ENCODE measurements at places on chromosomes 6 and 20. TPM values are rescaled to one million over a fixed set of nuclear protein-coding genes. Genes with fewer than 3 reads are reported as not detected.

DNA sequence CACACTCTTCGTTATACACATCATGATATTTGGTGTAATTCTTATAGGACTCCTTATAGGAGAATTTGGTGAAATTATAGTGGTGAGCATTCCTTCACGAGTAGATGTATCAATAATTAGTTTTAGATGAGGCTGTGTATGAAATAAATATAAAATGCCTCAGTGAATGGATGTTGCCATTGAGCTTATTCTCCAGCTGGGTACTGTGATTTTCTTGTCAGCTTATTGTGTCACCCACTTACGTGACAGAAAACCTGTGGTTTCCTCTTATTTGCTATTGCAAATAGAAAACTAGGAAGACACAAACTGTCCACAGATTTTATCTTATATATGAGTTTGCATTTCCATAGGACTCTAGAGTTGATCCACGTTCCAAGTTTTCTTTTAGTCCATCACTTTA, 439.9 kb upstream of the RNF217 start:
- no peak for DNase-seq
- no peak overlapping the region for H3K27ac ChIP-seq
- no peaks in the 10 kb centered on the region for H3K36me3 ChIP-seq
- no peak overlapping the region for H3K4me3 ChIP-seq
- H3K27me3 ChIP-seq: no peaks in the 10 kb centered on the region

The CGAS gene
- total RNA-seq: 4.9 TPM

DNA sequence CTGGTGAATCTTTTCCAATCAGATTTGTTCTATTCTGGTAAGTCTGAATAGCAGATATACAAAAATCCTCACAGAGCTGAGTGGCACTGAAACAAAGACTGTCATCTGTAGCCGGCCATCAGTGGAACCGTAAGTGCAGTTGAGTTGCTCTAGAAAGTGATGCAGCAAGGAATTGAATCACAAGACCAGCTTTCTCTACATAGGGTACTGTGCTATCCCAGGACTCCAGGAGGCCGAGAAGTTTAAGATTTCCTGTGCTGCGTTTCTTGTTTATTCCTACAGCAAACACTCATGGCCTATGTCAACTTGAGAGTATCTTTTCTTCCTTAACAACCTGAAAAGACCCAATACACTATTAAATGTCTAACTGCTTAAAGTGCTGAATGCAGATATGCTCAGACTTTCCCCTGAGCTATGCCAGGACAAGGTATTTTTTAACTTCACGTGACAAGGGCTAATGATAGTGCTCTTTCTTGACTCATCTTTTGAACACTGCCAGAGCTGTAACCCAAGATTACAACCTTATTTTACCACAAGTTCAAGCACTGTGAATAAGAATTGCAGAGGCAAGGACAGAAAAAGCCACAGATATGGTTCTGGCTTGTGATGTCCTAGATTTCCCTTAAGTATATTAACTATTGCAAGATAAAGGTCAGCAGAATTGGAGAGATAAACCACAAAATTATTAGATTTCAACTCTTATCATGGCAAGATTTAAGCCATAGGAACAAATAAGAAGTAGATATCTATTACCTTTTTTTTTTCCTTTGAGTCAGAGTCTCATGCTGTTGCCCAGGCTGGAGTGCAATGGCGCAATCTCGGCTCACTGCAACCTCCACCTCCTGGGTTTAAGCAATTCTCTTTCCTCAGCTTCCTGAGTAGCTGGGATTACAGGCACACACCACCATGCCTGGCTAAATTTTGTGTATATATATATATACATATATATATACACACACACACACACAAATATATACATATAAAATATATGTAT, 71.6 kb downstream of the GJA1 start:
- no peaks in the 10 kb centered on the region for H3K36me3 ChIP-seq
- no peaks in the 10 kb centered on the region for H3K27me3 ChIP-seq
- no peak overlapping the region for H3K27ac ChIP-seq
- no peaks in the 10 kb centered on the region for H3K4me1 ChIP-seq
- no peak for DNase-seq
- H3K4me3 ChIP-seq: no peak overlapping the region

The TPBG gene
- total RNA-seq: 1.3 TPM

GRCh38 chr20:39164642-39165041, 202.5 kb downstream of the DHX35 start:
- no peaks in the 10 kb centered on the region for H3K4me1 ChIP-seq

DNA sequence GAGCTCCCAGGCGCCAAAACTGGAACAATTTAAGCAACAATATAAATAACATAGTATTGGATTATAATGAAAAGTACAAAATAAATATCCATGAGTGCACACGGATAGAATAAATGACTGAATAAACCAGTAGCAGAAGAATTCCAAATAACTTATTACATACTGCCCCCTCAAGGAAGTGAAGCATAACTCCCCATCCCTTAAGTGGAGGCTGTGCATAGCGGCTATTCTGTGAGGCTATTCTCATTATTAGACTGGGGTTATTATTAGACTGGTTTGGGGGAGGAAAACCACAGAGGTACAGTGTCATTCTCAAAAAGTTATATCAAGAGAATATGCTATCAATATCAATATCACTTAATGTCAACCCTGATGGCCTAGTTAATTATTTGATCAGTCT, 94.4 kb upstream of the SIRPA start:
- peaks cover 12% of the 10 kb centered on the region for H3K4me1 ChIP-seq
- H3K36me3 ChIP-seq: no peaks in the 10 kb centered on the region
- no peaks in the 10 kb centered on the region for H3K27me3 ChIP-seq
- DNase-seq: no peak
- no peak overlapping the region for H3K27ac ChIP-seq

DNA sequence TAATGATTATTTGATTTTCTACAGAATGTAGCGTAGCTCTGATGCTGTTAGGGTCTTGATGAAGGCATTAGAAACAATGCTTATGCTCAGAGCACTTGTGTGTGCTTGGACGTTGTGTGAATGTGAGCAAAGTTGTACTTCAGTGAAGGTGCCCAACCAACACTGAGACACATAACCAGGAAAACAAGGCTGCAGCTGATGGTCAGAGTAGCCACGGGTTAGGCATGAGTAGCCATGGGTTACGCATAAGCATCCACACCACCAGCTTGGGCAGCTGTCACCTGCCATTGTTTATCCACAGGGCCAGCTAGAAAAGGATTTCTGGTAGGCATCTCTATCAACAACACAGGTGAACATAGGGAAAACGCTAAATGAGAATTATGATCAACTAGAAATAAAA, 326.6 kb downstream of the NRN1 start:
- H3K4me3 ChIP-seq: no peak overlapping the region
- H3K27ac ChIP-seq: no peak overlapping the region
- H3K4me1 ChIP-seq: no peaks in the 10 kb centered on the region
- H3K27me3 ChIP-seq: no peaks in the 10 kb centered on the region
- no peak for DNase-seq

DNA sequence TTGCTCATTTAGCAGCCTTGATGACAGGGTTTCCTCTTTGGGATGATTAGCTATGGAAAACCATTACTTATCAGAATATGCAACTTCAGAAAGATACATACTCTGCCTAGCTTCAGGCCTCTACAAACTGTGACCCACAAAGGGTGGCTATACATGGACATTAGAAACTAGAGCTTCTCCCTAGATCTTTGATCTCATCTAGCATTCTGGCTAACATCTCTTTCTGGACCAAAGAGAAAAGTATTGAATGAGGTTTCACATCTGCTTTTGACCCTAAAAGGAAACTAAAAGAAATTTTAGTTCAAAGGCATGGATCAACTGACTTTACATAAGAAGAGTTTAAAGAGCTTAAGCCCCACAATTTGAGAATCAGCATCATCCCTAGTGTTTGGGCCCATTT, 12.4 kb upstream of the HMGN3 start:
- H3K36me3 ChIP-seq: no peaks in the 10 kb centered on the region
- DNase-seq: no peak
- H3K4me3 ChIP-seq: no peak overlapping the region
- H3K4me1 ChIP-seq: no peaks in the 10 kb centered on the region
- no peak overlapping the region for H3K27ac ChIP-seq

The DSP gene
- total RNA-seq: 41.2 TPM

DNA sequence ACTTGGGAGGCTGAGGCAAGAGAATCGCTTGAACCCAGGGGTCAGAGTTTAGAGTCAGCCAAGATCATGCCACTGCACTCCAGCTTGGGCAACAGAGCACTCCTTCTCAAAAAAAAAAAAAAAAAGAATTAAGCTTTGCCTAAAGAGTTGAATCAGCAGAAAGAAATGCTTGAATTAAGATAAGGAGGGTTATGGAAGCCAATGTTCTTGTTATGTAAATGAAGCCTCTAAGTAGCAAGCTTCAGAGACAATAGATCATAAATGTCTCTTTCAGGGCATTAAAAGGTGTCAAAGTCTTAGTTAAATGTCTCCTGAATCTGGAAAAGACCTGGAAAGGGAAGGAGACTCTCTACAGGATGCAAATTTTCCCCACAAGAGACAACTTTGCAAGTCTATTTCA, 69.7 kb upstream of the FAM83B start:
- H3K4me3 ChIP-seq: no peak overlapping the region
- no peaks in the 10 kb centered on the region for H3K4me1 ChIP-seq
- no peak for DNase-seq

DNA sequence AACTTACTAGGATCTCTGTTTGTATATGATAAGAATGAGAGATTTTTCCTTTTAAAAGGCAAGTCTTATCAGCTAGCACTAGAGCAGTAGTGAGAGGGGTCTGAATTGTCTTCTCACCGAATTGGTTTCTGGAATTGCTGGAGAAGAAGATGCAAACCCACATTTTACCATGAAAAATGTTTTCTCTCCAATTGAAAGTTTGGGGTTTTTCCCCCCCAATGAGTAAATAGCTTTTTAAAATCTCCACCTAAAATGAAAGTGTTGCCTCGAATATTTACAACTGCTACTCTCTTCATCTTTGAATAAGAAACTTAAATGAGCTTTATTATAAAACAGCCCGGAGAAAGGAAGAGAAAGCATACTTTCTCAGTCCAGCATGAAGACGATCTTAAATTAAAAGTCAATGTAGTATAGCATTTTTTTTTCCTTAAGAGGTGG, 1.8 kb downstream of the TCF21 start:
- DNase-seq: no peak
- H3K4me1 ChIP-seq: peaks cover 10% of the 10 kb centered on the region
- H3K36me3 ChIP-seq: no peaks in the 10 kb centered on the region
- peaks cover 52% of the 10 kb centered on the region for H3K27me3 ChIP-seq
- peak overlapping the region; percentile 46 for H3K4me3 ChIP-seq

DNA sequence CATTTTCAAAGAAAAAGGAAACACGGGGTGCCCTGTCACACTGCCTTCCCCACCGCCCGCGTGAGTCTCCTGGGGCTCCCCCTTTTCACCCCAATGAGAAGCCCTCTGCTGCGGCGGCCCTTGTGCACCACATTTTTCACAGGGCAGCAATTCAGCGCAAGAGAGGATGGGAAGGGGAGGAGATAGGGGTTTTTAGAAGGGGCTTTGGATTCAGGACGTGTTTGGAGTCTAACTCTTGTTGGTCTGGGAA, 726 bp upstream of the ARFGEF3 start:
- peaks cover 5% of the 10 kb centered on the region for H3K27me3 ChIP-seq
- H3K4me3 ChIP-seq: no peak overlapping the region
- no peak for DNase-seq
- no peak overlapping the region for H3K27ac ChIP-seq

- no peak overlapping the region for H3K27ac ChIP-seq
- no peaks in the 10 kb centered on the region for H3K4me1 ChIP-seq
- H3K27me3 ChIP-seq: no peaks in the 10 kb centered on the region
- H3K36me3 ChIP-seq: no peaks in the 10 kb centered on the region
Observed at GRCh38 chr6:74605922-74606581, 599.8 kb downstream of the COL12A1 start.

DNA sequence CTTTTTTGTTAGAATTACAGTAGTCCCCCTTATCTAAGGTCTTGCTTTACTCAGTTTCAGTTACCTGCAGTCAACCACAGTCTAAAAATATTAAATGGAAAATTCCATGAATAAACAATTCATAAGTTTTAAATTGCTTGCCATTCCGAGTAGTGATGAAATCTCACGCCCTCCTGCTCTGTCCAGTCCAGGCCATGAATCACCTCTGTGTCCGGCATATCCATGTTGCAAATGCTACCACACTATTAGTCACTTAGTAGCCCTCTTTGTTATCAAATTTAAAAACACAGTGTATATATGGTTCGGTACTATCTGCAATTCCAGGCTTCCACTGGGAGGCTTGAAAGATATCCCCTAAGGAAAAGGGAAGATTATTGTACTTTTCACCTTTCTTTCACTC, 164.6 kb upstream of the FAM83B start:
- H3K27ac ChIP-seq: no peak overlapping the region
- H3K4me3 ChIP-seq: no peak overlapping the region
- H3K36me3 ChIP-seq: no peaks in the 10 kb centered on the region
- no peak for DNase-seq
- no peaks in the 10 kb centered on the region for H3K4me1 ChIP-seq
- H3K27me3 ChIP-seq: no peaks in the 10 kb centered on the region

The RAET1L gene
- total RNA-seq: not detected

DNA sequence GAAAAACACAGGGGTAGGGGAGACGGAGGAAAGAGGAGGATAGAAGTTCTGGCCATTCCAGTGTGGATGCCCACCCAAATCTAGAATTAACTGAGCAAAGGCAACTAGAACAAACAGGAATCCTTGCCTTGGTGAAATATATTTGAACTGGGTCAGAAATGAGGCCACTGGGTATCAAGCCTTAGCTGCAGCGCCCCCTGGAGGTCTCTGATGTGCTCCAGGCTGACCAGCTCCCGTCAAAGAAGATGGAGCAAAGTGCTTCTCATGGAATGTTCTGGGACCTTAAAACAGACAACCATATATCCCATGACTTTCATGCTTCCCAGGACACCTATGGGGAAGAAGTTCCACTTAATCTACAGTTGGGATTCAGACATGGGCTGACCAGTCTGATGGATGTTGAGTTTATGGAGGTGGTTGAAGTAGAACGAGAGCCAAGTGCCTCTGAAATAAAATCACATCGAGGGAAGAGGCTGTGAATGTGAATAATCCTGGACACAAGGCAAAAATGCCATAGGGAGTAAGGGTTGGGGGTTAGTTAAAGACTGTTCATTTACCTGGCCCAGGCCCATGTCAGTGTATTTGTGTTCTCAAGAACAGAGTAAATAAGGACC, 50.4 kb downstream of the HLA-DPB1 start:
- H3K27ac ChIP-seq: no peak overlapping the region
- H3K4me3 ChIP-seq: no peak overlapping the region
- no peaks in the 10 kb centered on the region for H3K36me3 ChIP-seq
- no peaks in the 10 kb centered on the region for H3K27me3 ChIP-seq
- peak; percentile 68 for DNase-seq

The EYA2 gene
- 0.17 TPM for total RNA-seq

DNA sequence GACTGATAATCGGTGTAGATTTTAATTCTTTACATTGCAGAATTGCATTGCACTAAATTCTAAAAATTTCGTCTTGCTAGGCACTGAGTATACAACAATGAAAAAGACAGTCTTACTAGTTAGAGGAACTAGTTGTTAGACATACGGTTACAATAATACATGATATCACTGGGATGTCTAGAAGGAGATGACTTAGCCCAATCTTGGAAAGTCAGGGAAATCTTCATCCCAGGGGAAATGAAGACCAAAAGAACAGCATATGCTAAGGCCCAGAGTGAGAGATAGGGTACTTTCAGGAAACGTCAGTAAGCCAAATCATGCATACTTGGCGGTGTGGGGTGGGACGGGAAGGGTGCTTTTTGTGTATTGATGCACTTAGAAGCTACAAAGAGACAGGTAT, 901 bp downstream of the CEP57L1 start:
- no peaks in the 10 kb centered on the region for H3K27me3 ChIP-seq
- no peaks in the 10 kb centered on the region for H3K36me3 ChIP-seq
- peak overlapping the region; percentile 88 for H3K27ac ChIP-seq
- H3K4me1 ChIP-seq: peaks cover 16% of the 10 kb centered on the region

The BPIFB4 gene
- not detected for total RNA-seq
